ENCODE measurements at places on chromosomes 11 and 22. TPM values are rescaled to one million over a fixed set of nuclear protein-coding genes. Genes with fewer than 3 reads are reported as not detected.

ACR gene
- total RNA-seq, result 0.21 TPM

CASP12 gene
- not detected for total RNA-seq

KCNQ1 gene
- 1.0 TPM for total RNA-seq

CDKN1C gene
- 4.6 TPM for total RNA-seq

SHISAL1 gene
- 1.2 TPM for total RNA-seq

CLDN5 gene
- 0.18 TPM for total RNA-seq

ATG13 gene
- 57.9 TPM for total RNA-seq

DUSP8 gene
- 5.5 TPM for total RNA-seq

GRIA4 gene
- not detected for total RNA-seq

OR51B5 gene
- not detected for total RNA-seq

RASSF10 gene
- not detected for total RNA-seq

OR51I2 gene
- total RNA-seq, result not detected

MUC6 gene
- total RNA-seq, result 0.49 TPM

THY1 gene
- 13.7 TPM for total RNA-seq

LRRC4C gene
- total RNA-seq, result 0.15 TPM

MYOD1 gene
- not detected for total RNA-seq

P2RX6 gene
- total RNA-seq, result 0.46 TPM

CATSPER1 gene
- 0.15 TPM for total RNA-seq

MYRF gene
- total RNA-seq, result 2.8 TPM
